ENCODE measurements at places on chromosomes 13 and 19.

GRCh38 chr13:71864986-71865873, 1.8 kb downstream of the DACH1 start:
- no peak for DNase-seq

- DNase-seq, result no peak
These were observed 172.2 kb downstream of the DNAJC15 start for GRCh38 chr13:43195551-43195950.

DNA sequence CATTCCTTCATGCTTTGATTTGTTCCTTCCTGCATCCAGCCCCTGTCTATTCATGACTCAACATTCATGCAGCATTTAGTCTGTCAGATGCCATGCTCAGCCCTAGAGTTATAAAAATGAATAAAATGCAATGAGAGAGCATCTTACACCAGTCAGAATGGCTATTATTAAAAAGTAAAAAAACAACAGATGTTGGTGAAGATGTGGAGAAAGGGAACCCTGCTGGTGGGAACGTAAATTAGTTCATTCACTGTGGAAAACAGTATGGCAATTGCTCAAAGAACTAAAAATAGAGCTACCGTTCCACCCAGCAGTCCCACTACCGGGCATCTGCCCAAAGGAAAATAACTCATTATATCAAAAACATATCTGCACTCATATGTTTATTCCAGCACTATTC, 70.0 kb upstream of the GTF3A start:
- no peak for DNase-seq

DNA sequence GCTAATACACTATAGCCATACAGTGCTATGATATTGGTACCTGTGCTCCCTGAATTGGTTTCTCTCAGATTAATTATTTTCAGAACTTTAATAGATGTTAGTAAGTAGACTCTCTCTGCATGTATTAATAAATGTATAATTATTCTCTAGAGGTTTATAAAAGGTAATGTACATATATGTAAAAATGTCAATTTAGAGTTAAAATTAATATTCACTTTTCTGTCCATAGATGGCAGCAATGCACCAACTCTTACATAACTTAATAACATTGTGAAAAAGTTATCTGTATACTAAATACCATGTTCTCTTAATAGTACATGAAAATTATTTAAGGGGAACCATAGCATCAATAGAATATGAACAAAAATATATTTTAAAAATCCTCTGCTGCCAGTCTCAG, 515.0 kb upstream of the KLHL1 start:
- DNase-seq, result no peak

DNA sequence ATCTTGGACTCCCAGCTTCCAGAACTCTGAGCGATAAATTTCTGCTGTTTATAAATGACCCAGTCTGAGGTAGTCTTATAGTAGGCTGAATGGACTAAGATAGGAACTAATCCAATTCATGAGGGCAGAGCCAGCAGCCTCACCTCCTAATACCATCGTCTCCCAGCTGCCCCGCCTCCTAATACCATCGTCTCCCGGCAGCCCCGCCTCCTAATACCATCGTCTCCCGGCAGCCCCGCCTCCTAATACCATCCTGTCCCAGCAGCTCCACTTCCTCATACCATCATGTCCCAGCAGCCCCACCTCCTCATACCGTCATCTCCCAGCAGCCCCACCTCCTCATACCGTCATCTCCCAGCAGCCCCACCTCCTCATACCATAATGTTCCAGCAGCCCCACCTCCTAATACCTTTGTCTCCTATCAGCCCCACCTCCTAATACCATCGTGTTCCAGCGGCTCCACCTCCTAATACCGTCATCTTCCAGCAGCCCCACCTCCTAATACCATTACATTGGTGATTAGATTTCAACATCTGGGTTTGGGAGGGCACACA, 2.4 kb upstream of the ARGLU1 start:
- DNase-seq, result peak; percentile 53

DNA sequence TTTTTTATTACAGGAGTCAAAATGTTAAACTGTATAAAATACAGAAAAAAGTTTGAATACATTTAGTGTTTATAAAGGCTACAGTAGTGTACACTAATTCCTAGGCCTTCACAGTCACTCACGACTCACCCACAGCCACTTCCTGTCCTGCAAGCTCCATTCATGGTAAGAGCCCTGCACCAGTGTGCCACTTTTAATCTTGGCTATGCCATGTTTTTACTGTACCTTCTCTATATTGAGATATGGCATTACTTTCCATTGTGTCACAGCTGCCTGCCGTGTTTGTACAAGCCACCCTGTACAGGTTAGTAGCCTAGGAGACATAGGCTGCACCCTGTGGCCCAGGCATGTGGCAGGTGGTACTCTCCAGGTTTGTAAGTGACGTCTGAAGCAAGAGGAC, 32.1 kb downstream of the C1QTNF9 start:
- DNase-seq, result no peak

DNA sequence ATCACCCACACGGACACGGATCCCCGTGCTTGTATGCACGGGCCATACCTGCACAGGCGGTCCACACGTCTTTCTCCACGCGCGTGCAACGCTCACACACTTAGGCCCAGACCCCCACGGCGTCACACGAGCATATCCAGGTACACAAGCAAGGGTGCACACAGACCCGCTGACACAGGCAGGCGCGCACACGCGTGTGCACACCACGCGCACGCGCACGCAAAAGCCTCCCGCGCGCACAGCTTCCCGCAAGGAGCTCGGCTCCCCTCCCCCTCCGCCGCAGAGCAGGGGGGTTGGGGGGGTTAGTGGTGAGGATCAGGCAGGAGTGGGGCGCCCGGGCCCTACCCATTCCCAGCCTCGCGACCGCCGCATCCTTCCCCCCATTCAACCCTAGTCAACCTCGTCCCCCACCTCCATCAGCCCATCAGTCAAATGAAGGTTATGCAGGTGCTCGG, 407 bp downstream of the RAB3A start:
- peak; percentile 42 for DNase-seq

- DNase-seq, result no peak
These were observed 4.2 kb downstream of the MISP start for GRCh38 chr19:755063-755462.

DNA sequence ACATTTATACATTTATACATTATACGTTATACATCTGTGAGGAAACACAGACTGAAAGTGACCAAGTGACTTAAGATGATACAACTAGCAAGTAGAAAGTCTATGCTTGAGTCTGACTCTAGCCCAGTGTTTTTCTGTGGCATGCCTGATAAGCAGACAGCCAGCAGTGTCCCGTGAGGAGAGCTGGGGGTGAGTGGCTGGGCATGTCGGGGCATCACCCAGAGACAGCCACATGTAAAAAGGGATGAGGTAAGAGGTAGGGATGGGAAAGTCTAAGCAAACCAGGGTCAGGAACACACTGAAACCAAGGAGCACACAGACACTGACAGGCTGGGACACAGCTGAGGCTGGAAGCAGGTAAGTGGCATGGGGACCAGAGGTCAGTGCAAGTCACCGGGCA, 333.2 kb downstream of the FOXO1 start:
- DNase-seq, result no peak

DNA sequence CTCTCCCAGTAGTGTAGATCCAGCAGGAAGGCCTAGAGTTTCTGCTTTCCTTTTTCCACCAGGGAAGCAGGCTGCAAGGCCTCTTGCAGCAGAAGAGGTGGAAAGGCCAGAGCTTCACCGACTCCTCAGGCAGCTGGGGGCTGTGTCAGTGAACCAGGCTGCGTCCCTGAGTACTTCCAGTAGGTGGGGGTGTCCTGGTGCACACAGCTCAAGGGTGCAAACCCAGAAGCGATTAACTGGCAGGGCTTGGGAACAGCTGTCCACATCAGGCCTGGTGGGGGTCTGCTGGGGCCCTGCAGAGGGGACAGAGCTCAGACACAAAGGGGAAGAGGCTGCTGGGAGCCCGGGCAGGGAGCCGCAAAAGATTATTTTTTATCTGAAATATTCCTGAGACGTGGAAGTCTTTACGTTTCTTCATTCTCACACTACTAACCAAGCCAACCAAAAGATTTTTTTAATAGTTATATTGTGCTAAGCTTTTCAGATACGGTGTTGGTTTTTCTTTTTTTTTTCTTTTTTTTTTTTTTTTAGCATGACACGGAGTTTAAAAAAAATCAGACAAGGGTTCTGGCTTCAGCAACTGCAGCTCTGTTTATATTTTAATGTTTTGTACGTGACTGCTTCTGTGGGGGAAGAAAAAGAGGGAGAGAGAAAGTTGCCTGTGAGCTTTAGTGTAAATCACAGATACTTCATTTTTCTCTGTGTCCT, 11.0 kb downstream of the TSHZ3 start:
- peak; percentile 29 for DNase-seq

GRCh38 chr13:95267662-95268342, 33.4 kb downstream of the ABCC4 start:
- DNase-seq, result no peak

- peak; percentile 20 for DNase-seq
These were observed 17.6 kb upstream of the DHRS12 start for GRCh38 chr13:51821606-51822005.
